ENCODE measurements at places on chromosomes 2 and 18. TPM values are rescaled to one million over a fixed set of nuclear protein-coding genes. Genes with fewer than 3 reads are reported as not detected.

SERPINB3 gene
- total RNA-seq = not detected

RPRM gene
- 0.15 TPM for total RNA-seq

CRYBA2 gene
- total RNA-seq = not detected

TSGA10 gene
- total RNA-seq = 7.6 TPM

CNTNAP5 gene
- total RNA-seq = not detected

DAPL1 gene
- not detected for total RNA-seq

RAX gene
- total RNA-seq = not detected

UGGT1 gene
- total RNA-seq = 71.6 TPM

EIF2AK3 gene
- total RNA-seq = 27.5 TPM

NAB1 gene
- 33.7 TPM for total RNA-seq

SANBR gene
- total RNA-seq = 13.4 TPM
